ENCODE measurements at places on chromosomes 3 and 15. TPM values are rescaled to one million over a fixed set of nuclear protein-coding genes. Genes with fewer than 3 reads are reported as not detected.

GRCh38 chr3:108159105-108159504, 63.1 kb downstream of the IFT57 start:
- H3K27me3 ChIP-seq = no peaks in the 10 kb centered on the region
- peaks cover 39% of the 10 kb centered on the region for H3K4me1 ChIP-seq
- no peak for DNase-seq
- no peak overlapping the region for H3K4me3 ChIP-seq
- peaks cover 40% of the 10 kb centered on the region for H3K36me3 ChIP-seq

- no peaks in the 10 kb centered on the region for H3K36me3 ChIP-seq
- no peak for DNase-seq
- H3K27ac ChIP-seq = no peak overlapping the region
- H3K27me3 ChIP-seq = peaks cover 8% of the 10 kb centered on the region
- no peak overlapping the region for H3K4me3 ChIP-seq
Measured at GRCh38 chr3:134035836-134036235, 6.1 kb upstream of the SLCO2A1 start.

The MOBP gene
- total RNA-seq = 0.13 TPM

- no peaks in the 10 kb centered on the region for H3K4me1 ChIP-seq
- H3K27me3 ChIP-seq = no peaks in the 10 kb centered on the region
- H3K27ac ChIP-seq = no peak overlapping the region
- DNase-seq = no peak
Measured at GRCh38 chr3:1017870-1018269, 75.0 kb upstream of the CNTN6 start.

DNA sequence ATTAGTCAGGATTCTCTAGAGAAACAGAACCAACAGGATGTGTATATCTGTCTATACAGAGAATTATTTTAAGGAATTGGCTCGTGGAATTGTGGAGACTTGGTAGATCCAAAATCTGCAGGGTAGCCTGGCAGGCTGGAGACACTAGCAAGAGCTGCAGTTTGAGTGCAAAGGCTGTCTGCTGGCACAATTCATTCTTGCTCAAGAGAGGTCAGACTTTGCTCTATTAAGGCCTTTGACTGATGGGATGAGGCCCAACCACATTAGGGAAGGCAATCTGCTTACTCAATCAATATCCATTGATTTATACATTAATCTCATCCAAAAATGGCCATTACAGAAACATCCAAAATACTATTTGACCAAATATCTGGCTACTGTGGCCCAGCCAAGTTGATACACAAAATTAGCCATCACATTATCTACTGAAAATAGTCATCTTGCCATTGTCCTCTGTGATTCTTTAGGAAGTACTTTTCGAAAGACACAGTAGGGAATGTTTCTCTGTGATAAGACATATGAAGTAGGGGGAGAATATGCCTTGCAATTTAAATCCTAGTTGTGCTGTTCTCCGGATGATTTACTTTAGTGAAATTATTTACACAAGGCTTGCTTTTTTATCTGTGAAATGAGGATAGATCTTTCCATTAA, 873.8 kb downstream of the ROBO2 start:
- no peaks in the 10 kb centered on the region for H3K36me3 ChIP-seq
- no peaks in the 10 kb centered on the region for H3K27me3 ChIP-seq
- DNase-seq = no peak
- H3K4me3 ChIP-seq = no peak overlapping the region

- peaks cover 31% of the 10 kb centered on the region for H3K36me3 ChIP-seq
- peak overlapping the region; percentile 30 for H3K4me3 ChIP-seq
- no peaks in the 10 kb centered on the region for H3K27me3 ChIP-seq
- H3K27ac ChIP-seq = no peak overlapping the region
- peaks cover 27% of the 10 kb centered on the region for H3K4me1 ChIP-seq
Measured at GRCh38 chr15:67102599-67102929, 37.2 kb downstream of the SMAD3 start.

GRCh38 chr3:20930034-20930433, 744.0 kb upstream of the SGO1 start:
- H3K27me3 ChIP-seq = no peaks in the 10 kb centered on the region
- no peaks in the 10 kb centered on the region for H3K4me1 ChIP-seq
- no peak overlapping the region for H3K4me3 ChIP-seq
- no peak overlapping the region for H3K27ac ChIP-seq

Measured in activated B cell treated with CpG ODN at 0.5 μM for 24 hours (primary cell).